ENCODE measurements at places on chromosomes 2 and 18. TPM values are rescaled to one million over a fixed set of nuclear protein-coding genes. Genes with fewer than 3 reads are reported as not detected.

GRCh38 chr18:36366994-36367839 is 69.7 kb downstream of the FHOD3 start:
- no peak for DNase-seq

DNA sequence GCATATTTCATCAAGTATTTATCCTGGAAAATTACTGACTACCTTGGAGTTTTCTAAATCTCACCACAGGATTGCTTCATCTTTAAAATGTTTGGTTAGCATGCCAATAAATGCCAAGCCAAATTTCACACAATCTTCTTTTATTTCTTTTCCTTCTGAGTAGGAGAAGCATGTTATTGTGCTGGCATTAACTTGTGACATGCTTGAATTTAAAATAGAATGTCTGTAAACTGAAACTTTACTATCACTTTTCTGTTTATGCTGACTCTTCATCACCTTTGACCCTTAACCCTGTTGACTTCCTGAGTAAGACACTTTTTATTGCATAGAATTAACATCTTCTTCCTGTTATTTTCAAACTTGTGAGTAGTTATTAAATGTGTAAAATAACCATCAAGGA is 56.2 kb upstream of the LRRTM4 start:
- DNase-seq, result no peak

DNA sequence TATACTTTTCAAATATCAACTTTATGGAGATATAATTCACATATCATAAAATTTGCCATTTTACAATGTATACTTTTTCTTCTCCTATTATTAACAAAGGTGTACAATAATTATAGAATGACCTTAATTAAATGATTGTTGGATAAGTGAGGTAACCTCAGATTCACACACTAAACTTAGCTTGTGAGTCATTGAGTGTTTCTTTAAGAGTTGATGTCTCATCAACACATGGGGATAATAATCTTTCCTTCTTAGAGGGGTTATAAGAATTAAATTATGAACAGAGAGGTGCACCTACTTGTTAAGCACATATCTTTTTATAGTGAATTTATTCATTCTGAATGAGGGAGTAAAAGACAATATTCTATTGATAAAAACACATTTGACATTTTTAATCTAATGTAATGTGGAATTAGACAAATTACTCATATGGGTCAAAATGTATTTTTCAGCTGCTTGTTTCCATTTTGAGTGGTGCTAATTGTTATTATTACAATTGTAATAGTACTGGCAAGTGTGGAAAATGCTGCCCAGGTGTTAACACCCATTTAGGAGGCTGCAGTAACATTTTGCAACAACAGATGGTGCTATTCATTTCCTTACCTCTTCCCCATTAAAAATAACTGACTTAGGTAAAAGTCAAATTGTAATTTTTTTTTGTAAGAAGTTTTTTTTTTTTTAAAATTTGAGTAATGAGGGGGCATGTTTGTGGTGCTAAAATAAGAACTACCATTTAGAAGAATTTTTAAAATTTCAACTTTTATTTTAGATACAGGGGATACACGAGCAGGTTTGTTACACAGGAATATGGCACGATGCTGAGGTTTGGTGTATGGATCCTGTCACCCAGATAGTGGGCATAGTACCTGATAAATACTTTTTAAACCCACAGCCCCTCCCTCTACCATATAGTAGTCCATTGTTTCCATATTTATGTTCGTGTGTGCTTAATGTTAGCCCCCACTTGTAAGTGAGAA is 32.1 kb upstream of the DYNAP start:
- DNase-seq, result no peak

- no peak for DNase-seq
Measured at GRCh38 chr2:39479696-39480095, 42.6 kb upstream of the MAP4K3 start.

DNA sequence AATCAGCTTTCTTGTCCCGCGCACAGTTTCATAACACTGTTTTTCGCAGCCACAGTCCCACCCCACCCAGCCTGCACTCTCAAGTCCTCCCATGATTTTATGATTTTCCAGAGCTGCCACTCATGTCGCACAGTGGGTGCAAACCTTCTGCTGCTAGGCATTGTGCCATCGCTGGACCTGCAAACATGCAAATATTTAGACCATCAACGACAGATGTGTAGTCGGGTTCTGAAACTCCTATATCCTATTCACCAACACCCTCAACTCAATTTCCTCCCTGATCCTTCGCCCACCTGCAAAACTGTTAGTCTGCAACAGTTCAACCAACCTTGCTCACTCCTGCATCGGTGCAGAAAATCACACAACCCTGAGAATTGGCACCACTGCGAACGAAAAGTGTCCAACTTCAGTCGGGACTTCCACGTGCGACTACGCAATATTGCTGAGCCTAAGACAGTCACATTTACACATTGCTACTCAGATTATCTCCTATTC is 871 bp upstream of the ALS2 start:
- DNase-seq, result no peak

- no peak for DNase-seq
Measured at GRCh38 chr2:181774685-181775084, 94.4 kb upstream of the NEUROD1 start.

SOS1 gene
- 16.2 TPM for total RNA-seq

AQP12A gene
- not detected for total RNA-seq
